ENCODE measurements at places on chromosomes 4 and X.
A peak's percentile ranks its signal among the peaks of the same experiment; 100 is the strongest.

DNA sequence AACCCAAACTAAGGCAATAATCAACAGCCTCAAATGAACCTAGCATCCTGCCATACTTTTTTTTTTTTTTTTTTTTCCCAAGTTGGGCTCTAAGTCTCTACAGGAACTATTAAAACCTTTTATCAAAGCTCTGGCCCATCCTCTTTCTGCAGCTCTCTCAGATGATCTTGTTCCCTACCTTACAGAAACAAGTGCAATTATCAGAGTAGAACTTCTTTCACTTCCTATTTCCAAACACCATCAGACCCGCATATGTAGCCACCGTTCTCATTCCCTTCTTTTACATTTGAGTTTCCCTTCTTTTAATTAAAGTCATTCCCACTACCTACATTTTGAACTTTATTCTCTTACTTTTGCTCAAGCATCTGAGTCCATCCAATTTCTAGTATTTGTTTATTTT lies 690.6 kb downstream of the DMD start:
- DNase-seq, result peak; percentile 33

- no peak for DNase-seq
Measured at GRCh38 chrX:136656361-136656964, 8.5 kb downstream of the CD40LG start.

- DNase-seq, result no peak
Measured at GRCh38 chr4:76963131-76963750, 13.7 kb downstream of the SEPTIN11 start.

DNA sequence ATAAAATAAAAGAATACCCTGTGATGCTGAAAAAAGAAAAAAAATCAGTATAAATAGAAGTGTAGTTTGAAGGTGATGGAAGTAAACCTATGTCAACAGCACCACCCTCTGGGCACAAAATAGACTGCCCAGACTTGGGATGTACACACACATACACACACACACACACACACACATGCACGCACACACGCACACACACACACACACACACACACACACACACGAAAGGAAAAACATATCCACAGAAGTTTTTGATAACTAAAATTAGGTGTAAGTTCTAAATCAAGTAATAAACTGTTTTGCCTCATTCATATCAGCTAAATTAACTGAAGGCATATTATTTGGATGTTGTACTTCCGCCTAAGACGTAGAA lies 40.5 kb downstream of the ANXA5 start:
- peak; percentile 47 for DNase-seq

- DNase-seq, result no peak
Measured at GRCh38 chrX:136635235-136635634, 12.7 kb upstream of the CD40LG start.

- DNase-seq, result peak; percentile 48
Measured at GRCh38 chr4:37749398-37749988, 63.3 kb upstream of the RELL1 start.

DNA sequence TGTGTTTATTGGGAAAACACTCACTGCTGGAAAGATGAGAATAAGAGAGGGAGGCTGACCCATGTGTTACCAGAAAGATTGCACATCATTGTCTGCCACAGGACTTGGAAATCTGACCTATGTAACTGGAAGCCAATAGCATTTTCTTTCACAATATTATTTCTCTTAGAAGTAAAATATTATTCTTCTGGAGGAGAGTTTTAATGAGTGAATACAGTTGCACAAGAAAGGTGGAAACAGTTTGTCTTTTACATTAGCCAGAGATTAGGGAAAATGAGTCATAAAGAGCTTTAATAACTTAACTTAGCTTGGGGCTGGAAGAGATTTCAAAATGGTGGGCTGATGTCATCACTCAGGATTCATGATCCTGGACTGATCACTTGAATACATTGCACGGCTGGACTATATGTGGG lies 31.5 kb upstream of the LNX1 start:
- no peak for DNase-seq
